ENCODE measurements at places on chromosomes 2 and 18.

DNA sequence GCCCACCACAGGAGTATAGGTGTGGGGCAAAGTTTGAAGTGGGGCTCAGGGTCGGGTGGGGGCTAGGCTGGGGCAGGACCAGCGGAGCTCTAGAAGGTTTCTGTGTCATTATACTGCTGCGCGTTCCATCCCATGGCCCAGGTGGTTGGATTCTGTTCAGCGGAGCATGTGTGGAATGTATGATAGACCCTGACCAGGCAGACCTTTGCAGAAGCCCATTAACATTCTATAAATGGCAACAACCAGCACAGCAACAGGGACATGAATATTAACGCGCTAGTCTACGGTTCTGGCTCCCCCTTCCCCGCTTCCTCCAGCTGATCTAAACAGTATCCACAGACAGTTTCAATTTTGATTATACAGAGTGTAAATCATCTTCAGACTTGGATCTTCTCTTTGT is 4.1 kb upstream of the PRKCE start:
- DNase-seq: no peak

DNA sequence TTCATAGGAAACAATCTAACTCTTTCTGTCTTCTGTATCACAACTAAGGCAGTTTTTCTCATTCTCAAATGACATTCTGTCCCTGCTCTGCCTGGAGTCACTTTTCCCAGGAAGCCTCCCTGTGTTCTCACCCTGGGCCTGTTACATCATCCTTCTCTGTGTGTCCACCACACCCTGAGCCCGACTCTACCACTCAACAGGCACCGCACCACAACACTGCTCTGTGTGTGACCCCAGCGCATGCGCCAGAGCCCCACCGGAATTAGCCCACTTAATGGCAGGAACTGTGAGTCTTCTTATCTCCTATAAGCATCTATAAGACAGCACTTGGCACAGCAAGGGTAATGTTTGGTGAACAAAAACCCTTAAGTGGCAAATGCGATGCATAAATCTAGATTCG is 32.3 kb downstream of the TGFBRAP1 start:
- no peak for DNase-seq

DNA sequence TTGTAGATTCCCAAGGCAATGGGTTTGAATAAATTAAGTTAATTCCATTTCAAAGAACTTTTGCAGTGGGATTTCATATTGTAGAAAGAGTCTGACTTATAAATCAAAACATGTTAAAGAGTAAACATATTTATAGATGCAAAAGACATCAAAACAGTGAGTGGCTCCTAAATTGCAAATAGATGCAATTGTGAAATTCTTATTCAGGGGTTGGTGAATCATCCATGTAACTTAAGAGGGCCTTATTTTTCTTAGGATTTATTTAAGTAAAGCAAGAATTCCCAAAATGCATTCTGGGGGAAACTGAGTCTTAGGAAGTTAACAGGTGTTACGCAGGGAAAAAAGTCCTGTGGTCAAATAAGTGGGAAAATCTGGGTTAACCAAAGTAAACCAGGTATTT is 11.3 kb downstream of the TANC1 start:
- no peak for DNase-seq

DNA sequence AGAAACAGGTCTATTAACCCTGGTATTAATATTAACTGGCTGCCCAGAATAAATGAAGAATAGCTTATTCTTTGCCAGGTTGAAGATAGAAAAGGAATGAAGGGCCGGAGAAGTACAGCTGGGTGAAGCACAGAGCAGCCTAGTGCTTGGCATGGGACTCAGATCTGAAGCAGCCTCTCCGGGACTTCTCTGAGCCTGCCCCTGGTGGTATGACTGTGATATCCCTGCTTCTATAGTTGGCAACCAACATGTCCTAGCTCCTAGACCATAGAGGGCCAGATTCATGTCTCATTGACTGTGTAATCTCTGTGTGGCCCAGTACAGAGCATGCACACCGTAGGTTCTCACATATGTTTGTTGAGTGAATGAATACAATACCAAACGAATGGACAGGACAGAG is 107.8 kb downstream of the MSH2 start:
- no peak for DNase-seq

- peak; percentile 35 for DNase-seq
Measured at GRCh38 chr2:223055140-223055539, 3.1 kb downstream of the KCNE4 start.

DNA sequence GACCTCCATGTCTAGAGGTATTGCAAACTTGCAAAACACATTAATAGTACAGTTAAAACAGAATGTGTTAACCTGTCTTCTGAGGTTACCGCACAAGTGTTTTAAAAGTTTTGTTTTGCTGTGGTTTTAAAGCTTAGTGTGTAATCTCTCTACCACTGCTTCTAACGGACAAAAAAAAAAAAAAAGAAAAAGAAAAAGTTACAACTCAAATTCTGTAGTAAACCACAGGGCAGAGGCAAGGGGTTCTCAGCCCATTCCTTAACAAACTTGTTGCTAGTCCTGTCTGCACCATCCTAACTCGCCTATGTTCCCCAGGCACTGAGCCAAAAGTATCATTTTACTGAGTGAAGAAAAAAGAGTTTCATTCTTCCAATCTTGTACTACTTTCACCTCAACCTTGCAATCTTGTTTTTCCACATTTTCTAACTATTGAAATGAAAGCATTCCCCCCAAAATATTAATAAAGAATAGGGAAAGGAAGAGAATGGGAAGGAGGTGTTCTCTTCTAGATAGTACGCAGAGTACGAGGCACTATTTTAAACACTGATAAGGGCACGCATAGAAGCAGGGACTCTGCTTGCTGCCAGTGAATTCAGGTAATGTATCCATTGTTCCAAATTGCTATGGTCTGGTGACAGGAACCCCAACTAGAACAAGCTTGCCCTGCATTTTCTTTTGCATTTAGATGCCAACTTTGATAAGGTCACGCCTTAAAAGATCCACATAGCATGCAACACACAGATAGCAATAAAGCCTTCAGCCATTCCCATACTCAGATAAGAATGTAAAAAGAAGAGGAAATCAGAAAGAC is 47.1 kb downstream of the IKZF2 start:
- DNase-seq: no peak

- DNase-seq: peak; percentile 2
Measured at GRCh38 chr2:179917272-179917671, 55.9 kb upstream of the ZNF385B start.

GRCh38 chr2:119736021-119736420 is 23.7 kb upstream of the PTPN4 start:
- no peak for DNase-seq

GRCh38 chr2:97763176-97763845 is 49.9 kb downstream of the ZAP70 start:
- no peak for DNase-seq

- DNase-seq: no peak
Measured at GRCh38 chr2:31933066-31933465, 77.7 kb downstream of the MEMO1 start.

DNA sequence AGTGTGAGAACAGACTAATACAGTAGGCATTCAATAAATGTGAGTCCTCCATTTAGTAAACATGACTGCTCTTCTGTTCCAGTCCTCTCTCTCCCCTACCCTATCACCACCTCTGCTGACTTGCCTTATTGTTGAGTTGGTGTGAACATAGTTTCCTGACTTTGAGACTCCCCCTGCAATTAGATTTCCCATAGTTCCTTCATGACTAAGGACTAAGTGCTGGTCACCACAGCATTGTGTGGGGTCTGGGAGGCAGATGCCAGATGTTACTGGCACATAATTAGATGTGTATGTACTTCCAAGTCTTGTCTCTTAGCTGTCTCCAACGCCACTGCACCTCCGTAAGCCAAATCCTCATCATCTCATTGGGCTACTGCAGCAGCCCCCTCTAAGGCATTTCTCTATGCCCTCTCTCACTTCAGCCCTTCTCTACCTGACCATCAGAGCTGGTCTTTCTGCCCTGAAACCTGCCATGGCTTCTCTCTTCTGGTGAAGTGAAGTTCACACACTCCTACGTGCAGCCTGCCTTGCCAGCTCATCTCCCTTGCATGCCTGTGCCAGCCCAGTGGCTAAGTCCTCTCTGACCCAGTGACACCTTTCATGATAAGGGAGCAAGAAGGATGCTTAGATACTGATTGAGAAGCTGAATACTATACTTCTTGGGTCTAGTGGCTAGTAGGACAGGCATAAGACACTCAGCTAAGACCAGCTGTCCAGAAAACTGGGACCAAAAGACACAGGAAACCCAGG is 81.6 kb upstream of the ALPP start:
- no peak for DNase-seq

- no peak for DNase-seq
Measured at GRCh38 chr2:133568172-133568571, at the start of gene NCKAP5. Gene NCKAP5 (minus strand): TSS chr2:133568463. CDS start chr2:133517526, 50,937 bp downstream.

- no peak for DNase-seq
Measured at GRCh38 chr2:12052796-12053195, 306.4 kb downstream of the LPIN1 start.

DNA sequence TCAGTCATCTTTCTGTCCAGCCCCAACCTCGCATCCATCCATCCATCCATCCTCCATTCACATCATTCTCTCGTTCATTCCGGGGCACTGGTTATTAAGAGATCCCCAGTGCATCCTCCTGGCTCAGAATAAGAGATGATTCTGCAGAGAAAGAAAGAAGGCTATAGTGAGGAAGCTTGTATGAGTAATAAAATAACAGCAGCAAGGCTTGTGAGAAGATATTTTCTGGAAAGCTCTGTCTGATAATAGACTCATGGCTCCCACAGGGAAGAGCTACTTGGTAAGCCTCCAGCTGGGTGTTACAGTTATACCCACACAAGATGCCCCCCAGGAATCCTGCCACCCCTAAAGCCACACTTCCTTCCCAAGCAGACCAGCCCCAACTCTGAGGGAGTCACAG is 143.2 kb downstream of the MTCL1 start:
- no peak for DNase-seq

GRCh38 chr2:37648331-37649011 is 23.0 kb downstream of the CDC42EP3 start:
- DNase-seq: peak; percentile 55

DNA sequence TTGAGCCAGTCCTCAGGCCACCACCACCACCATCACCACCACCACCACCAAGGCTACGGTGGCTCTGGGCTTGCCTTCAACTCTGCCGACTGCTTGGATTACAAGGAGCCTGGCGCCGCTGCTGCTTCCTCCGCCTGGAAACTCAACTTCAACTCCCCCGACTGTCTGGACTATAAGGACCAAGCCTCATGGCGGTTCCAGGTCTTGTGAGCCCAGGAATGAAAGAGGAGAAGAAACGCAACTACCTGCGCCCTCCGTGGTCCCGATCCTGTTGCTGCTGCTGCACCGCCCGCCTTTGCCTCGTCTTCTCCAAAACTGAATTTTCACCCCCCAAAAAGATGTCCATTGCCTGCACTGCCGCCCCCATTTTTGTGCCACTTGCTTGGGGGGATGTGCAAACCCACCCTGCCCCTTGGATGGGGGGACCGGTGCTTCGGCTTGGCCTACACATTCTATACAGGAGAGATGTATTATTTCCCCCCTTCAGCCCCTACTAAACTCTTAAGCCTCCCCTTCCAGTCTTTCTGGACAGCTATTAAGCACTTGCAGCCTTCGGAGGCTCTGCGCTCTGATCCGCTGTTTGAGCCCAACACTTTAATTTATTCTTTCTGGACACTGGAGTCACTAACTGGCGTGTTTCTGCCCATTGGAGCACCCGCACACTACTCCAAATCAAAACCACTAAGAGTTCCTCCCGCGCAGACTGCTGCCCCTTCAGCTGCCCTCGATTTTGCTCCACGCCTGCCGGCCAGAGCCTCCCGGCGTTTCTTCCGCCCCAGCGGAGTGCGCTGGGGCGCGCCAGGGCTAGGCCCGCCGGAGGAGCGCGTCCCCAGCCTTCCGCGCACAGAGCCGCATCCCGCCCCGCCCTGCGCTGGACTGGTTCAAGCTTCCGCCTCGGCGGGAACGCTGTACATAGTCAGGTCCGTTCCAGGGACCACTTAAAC is 5.7 kb downstream of the OTX1 start:
- DNase-seq: no peak

- DNase-seq: no peak
Measured at GRCh38 chr2:26506279-26506678, 28.4 kb upstream of the OTOF start.

GRCh38 chr2:29920130-29920577 is 1.2 kb downstream of the ALK start:
- DNase-seq: peak; percentile 53

DNA sequence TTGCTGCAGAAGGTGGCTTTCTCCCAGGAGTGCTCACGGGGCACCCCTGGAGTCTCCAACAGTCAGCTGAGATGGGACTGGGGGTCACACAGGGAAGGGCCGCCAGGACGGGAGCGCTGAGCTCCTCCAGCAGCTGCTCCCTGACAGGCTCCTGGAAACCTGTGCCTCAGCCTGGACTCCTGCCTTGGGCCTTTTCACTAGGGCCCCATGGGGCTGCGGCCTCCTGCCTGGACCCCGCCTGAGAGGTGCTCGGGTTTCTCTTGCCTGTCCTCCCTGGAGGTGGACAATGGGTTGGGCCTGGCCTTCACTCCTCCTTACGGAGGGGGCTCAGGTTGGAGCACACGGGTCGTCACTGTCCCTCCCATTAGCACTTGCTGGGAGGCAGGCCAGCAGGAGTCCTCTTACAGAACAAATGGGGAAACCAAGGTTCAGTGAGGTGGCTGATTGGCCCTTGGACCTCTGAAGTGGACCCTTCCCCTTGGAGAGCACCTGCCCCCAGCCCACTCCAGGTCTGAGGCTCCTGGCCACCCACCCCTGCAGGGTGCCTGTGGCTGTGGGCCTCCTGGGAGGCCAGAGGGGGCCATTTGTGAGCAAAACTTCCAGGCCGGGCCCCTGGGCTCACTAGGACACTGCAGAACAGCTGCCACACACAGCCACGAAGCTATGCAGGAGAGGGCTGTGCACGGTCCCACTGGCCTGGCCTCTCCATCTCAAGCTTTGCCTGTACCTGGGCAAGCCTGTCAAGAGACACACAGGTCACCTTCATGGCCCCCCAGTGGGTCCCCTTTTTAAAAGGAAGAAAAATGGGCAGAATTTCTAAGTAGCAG is 57.1 kb upstream of the ODC1 start:
- no peak for DNase-seq

DNA sequence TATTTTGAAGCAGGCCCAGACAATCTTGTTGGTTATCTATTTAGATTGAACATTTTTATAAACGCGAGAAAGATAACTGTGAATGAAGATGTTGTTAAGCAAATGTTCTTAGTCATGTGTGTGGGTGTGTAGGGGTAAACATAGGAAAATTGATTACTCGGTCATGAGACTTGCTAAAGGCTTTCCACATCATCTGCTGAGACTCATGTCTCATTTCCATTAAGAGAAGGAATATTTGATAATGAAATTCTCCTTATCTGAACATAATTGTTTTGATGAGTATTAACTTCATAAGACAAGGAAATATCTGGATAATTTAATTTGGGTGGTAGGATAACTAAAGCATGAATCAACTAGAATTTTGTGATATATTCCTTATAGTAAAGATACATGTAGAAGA is 19.7 kb downstream of the CCDC102B start:
- DNase-seq: no peak

GRCh38 chr2:82158150-82158549 is 1853.6 kb upstream of the LRRTM1 start:
- DNase-seq: no peak

DNA sequence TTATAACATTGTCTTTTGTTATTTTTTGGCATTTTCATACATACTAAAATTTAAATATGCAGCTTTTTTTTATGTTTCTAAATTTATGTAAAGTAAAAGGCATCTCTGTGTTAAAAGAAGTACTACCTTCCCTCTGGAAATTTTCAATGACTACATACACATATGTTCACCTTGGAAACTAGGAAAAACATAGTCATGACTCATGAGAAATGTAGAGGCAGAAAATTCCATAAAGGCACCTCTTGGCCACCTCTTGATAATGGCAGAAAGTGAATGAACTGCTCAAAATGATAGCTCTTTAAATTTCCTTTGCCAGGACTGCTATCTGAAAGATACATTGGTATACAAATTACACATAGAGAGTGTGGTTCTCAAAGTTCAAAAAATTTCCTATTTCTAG is 889.1 kb upstream of the ZEB2 start:
- no peak for DNase-seq
